ENCODE measurements at places on chromosomes 11 and 22. TPM values are rescaled to one million over a fixed set of nuclear protein-coding genes. Genes with fewer than 3 reads are reported as not detected.

Gene MMP8
- not detected for total RNA-seq

Gene NOX4
- total RNA-seq, result not detected

Gene ROBO4
- 15.9 TPM for total RNA-seq

Gene NTM
- 1.4 TPM for total RNA-seq

Gene BATF2
- 0.59 TPM for total RNA-seq

Gene SBF1
- total RNA-seq, result 43.0 TPM

Gene TRIM29
- 10.2 TPM for total RNA-seq

Gene ALDH3B2
- not detected for total RNA-seq

DNA sequence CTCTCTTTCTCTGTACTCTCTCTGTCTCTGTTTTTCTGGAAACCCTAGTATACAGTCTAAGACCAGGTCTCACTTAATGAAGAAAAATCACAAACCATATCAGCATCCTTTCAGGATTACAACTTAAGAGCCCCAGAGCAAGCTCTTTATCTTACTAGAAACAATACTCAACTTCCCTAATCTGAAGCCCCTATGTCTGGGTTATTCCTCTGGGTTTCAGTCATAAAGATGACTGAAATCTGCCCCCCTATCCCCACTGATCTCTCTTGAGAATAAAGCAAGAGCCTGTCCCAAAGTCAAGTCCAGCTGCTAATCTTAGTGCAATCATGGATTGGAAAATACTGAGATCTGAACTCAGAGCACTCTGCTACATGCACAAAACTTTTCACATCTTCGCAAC, 53.9 kb upstream of the PICALM start:
- DNase-seq, result no peak

DNA sequence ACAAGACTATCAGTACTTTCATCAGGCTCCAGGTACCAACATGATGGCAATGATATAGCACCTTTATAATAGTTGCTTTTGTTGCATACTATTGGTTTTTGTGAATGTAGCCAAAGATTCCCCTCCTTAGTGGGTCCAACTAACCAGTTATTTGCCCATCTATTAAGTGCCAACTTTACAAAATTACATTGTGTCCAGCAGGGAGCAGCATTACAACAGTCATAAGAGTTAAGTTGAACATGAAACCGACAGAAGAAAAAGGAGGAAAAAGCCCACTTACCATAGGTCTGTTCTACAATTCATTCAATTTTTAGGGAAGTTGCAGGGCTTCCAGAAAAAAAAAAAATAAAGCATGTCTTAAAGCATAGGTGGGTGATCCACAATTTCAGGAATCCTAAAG, 21.6 kb downstream of the IMMP1L start:
- DNase-seq, result peak; percentile 22

GRCh38 chr11:12235947-12236743, 125.8 kb downstream of the MICAL2 start:
- DNase-seq, result peak; percentile 74

DNA sequence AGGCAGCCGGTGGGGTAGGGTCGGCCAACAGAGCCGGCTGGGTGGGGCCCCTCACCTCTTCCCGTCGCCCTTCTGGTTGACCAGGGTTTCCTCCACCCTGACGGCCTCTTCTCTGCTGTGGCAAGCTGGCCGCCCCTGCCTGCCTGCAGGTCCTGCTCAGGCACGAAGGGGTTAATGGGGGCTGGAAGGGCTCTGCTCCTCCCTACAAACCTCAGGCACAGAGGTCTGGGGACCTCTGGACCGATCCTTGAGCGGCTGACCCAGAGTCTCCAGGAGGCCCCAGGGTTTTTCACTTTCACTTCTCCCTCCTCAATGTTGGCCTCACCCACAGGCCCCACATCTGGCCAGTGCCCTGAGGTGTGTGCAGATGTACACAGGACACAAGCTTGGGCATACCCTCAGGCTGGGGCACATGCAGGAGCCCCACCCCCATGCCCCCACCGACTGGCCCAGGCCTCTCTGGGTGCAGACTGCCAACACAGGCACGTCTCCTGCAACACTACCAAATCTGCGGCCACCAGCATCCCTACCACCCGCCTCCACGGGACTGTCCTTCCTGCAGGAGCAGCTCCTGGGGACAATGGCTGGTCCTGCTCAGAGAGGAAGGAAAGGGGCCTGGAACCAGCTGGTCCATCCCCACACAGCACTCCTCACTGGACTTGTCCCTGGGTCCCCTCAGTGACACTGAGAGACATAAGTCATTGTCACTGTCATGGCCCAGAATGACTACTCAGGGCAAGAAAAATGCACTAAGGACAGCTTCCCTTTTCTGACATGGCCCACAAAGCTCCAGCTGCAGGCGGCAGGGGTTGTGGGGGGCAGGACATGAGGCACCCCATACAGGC, 3.2 kb upstream of the TBX1 start:
- DNase-seq, result no peak

- no peak for DNase-seq
These were observed 7.1 kb downstream of the DCPS start for GRCh38 chr11:126310992-126311310.

GRCh38 chr22:35375526-35375925, 5.4 kb upstream of the HMOX1 start:
- DNase-seq, result no peak

- no peak for DNase-seq
These were observed 18.9 kb downstream of the PRDM11 start for GRCh38 chr11:45165386-45165785.

DNA sequence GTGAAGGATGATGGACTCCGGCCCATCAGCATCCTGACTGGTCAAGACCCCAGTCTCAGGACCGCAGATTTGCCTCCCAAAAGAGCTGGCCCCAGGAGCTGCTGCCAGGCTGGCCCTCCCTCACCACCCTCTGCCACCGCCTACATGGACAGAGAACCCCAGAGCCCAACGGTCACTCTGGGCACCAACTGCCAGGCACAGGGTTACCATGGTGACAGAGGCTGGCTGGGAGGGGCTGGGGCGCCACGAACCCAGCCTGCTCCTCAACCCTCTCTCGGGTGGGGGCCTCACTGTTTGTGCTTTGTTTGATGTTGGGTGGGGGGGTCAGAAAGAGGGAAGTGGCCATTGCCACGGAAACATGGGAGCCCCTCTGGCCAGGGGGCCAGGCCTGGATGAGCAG, 55.8 kb downstream of the ELFN2 start:
- DNase-seq, result no peak

GRCh38 chr11:134920851-134921608, 509.0 kb upstream of the B3GAT1 start:
- no peak for DNase-seq

DNA sequence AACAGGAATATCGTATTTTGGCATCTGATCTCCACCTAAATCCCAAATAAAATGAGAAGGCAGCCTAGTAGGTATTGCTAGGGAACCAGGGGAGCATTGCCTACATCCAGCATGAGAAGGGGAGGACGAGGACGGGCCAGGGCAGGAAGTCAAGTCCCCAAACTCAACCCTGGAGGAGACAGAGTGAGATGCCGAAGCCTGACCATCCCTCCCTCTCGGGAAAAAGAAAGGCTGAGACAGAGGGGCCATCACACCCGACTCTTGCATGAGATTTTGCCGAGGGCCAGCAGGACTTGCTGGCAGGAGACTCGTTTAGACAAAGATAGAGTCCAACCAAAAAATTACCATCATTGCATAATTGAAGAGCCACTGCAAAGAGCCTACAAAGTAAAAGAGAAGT, 50.2 kb upstream of the SPATA19 start:
- no peak for DNase-seq

DNA sequence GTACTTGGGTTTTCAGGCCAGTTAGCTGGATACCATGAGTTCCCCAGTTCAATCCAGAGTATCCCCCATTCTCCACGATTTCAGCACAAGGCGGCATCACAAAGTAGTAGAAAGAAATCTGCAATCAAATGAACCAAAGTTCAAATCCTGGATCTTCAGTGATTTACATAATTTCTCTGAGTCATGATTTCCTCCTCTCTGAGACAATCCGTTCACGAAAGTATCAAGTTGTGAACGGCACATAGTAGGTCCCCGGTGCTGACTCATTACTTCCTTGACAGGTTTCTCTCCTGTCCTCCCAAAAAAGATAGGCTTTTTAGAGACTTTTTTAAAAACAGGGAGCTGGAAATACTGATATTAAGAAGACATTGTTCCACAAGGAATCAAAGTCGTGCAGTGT, 69.1 kb upstream of the AKIP1 start:
- no peak for DNase-seq

DNA sequence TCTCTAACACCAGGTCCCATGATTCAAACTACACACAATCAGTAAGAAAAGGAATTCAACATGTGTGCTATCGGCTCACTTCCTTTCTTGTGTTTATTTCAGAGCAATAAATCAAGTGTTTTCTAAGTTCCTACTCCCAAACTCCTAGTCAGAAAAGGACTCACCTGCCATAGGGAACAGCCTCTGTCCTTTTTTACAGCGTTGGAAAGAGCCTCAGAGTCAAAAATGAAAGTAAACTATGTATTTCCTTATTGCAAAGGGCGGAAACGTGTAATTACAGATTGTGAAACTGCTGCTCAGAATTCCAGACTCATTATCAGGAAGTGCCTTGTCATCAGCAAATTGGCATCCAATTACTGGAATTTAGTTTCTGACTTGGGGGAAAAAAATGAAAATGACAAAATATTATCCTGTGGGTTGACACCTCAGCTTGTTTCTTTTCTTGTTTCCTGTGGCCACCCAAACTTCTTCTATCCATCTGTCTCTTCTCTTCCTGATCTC, at the start of gene CASP4:
CASP4 (minus strand) TSS at position 220 of the 501 bp plus-strand sequence; CDS start at position 171, 49 bp downstream.
- DNase-seq, result peak; percentile 53

- no peak for DNase-seq
These were observed at the start of gene SCN4B for GRCh38 chr11:118152552-118153471. Gene SCN4B, minus strand, starts transcription at chr11:118152823. Its CDS starts 150 bp downstream, at chr11:118152673.

- peak; percentile 40 for DNase-seq
These were observed 44.4 kb upstream of the CLMP start for GRCh38 chr11:123239191-123240150.

DNA sequence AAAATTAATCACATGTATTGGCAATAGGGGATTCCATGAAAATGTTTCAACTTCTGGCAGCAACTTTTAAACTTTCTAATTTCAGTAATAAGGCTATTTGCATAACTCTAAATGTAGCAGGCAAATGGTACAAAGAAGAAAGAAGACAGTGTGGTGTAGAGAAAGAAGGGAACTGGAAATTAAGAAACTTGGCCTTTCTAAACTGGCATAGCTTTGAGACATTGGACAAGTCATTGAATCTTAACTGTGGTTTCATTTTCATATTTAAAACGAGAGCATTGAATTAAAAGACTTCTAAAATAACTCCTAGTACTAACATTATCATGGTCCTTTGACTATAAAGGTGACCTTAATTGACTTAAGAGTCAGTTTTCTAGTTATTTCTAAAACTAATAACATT, 125.0 kb downstream of the UVRAG start:
- no peak for DNase-seq

- no peak for DNase-seq
These were observed 35.5 kb upstream of the VWA5A start for GRCh38 chr11:124079631-124080326.

GRCh38 chr11:120057595-120058581, 80.0 kb downstream of the TRIM29 start:
- DNase-seq, result peak; percentile 71

GRCh38 chr11:59069087-59069486, 17.0 kb upstream of the GLYATL1B start:
- no peak for DNase-seq

DNA sequence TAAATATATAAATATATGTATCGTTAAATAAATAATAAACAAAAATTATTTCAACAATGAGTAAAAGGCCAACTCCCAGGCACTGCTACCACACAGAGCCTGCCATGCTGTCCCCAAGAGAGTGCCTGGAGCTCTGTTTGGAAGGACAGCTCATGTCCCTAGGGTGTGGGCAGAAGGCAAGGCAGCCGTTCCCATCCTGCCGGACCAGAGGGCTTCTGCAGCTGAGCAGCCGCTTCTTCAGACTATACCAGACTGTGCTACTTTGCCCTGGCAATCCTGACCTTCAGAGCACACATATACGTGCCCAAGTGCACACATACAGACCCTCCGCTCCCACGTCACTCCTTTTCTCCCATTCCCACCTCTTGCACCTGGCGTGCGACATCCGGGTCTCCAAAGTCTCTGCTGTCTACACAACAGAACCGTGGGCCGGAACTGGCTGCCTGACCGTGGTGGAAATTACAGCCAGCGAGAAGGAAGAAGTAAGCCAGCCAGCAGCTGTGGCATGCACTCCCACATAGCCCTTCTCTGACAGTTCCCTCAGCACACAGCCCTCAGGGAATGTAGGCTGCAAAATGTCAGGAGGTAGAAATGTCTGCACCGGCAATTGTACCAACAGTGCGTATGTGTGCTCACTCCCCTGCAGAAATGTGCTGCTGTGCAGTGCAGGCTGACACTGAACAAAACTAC, 24.0 kb downstream of the PAX6 start:
- no peak for DNase-seq

DNA sequence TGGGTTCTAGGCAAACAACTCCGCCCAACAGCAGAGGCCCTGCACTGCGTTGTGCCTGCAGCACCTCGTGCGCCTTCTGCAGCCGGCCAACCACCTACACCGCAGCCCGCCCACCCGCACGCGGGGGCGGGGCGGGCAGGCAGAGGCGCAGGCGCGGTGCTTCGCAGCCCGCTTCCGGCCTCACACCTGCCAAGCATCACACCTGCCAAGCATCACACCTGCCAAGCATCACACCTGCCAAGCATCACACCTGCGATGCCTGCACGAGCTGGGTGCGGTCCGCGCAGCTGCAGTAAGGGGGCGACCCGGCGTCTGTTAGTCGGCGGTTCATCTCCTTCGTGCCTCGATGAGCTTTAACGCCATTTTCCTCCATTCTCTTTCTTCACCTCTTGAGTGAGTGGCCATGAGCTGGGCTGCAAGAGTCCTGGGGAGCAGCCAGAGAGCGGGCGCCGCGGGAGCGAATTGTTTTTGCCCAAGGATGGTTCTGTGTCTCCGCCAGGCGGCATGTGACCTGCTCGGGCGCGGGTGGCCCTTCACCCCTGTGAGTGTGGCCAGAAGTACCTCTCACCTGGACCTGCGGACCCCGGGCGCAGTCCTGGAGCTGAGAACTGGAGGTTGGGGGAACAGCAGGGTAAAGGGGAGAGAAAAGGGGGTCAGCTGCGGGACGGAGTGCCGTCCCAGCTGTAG, at the start of gene LDHAL6A:
LDHAL6A (plus strand) TSS at position 171 of the 687 bp plus-strand sequence. CDS start 825 bp downstream, outside the sequence.
- no peak for DNase-seq

DNA sequence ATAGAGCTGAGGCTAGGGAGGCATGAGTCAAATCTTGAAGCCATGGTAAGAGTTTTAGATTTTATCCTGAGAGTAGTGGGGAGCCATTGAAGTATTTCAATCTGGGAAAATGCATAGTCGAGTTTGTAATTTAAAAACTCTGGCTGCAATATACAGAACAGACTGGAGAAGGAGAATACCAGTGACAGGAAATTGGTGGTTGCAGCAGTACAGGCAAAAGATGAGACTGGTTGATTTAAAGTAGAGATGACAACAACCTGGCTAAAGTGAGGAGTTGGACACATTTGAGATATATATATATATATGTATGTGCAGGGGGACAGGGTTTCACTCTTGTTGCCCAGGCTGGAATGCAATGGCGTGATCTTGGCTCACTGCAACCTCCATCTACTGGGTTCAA, 6.2 kb downstream of the HORMAD2 start:
- no peak for DNase-seq

DNA sequence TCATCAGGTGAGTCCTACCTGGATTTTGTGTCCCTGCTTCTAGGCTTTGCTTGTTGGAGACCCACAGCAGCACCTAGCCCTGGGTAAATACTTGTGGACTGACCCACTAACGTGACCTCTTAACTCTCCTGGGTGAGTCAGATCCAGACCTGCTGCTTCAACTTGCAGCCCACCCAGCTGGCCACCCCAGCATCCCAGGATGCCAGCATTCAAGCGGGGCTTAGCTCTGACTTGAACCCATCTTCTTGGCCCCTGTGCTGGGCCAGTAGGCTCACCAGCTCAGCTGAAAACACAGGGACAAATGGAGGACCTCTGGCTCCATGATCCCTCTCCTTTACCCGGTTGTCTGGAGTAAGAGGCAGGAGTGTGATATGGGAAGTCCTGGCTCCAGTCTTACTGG, 33.5 kb downstream of the PARVG start:
- DNase-seq, result no peak
